ENCODE measurements at places on chromosomes 3 and 15. TPM values are rescaled to one million over a fixed set of nuclear protein-coding genes. Genes with fewer than 3 reads are reported as not detected.

Gene NPAP1
- total RNA-seq = not detected

- H3K27me3 ChIP-seq = no peaks in the 10 kb centered on the region
- H3K4me1 ChIP-seq = peaks cover 63% of the 10 kb centered on the region
- no peak for DNase-seq
Observed at GRCh38 chr3:29759411-29760225, 478.7 kb downstream of the RBMS3 start.

- no peaks in the 10 kb centered on the region for H3K36me3 ChIP-seq
- no peak for DNase-seq
- no peak overlapping the region for H3K4me3 ChIP-seq
- H3K27ac ChIP-seq = no peak overlapping the region
- no peaks in the 10 kb centered on the region for H3K4me1 ChIP-seq
- H3K27me3 ChIP-seq = no peaks in the 10 kb centered on the region
Observed at GRCh38 chr3:27022096-27022761, 347.0 kb downstream of the NEK10 start.

DNA sequence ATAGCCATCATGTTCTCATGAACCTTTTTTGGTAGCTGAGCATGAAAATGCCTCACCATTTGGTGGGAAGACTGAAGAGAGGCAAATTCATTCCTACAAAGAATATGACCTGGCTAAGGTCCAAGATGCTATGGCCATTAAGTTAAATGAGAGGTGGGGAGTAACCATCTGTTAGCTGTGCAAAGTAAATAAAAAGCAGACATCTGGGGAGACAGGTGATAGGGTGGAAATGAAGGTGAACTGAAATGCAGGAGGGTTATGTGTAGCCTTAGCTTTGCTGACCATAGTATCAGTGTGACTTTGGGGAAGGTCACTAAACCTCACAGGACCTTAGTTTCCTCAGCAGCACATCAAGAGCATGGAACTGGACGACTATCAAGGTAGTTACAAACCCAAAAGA lies 111.0 kb upstream of the STRIT1 start:
- no peaks in the 10 kb centered on the region for H3K36me3 ChIP-seq
- no peaks in the 10 kb centered on the region for H3K27me3 ChIP-seq
- no peaks in the 10 kb centered on the region for H3K4me1 ChIP-seq
- no peak overlapping the region for H3K27ac ChIP-seq
- no peak overlapping the region for H3K4me3 ChIP-seq

Gene SPINK8
- not detected for total RNA-seq

GRCh38 chr3:101903451-101903871 lies 54.1 kb downstream of the NFKBIZ start:
- no peak overlapping the region for H3K4me3 ChIP-seq
- H3K36me3 ChIP-seq = no peaks in the 10 kb centered on the region
- no peaks in the 10 kb centered on the region for H3K27me3 ChIP-seq
- H3K4me1 ChIP-seq = no peaks in the 10 kb centered on the region
- DNase-seq = no peak

Gene DCLK3
- 0.19 TPM for total RNA-seq

DNA sequence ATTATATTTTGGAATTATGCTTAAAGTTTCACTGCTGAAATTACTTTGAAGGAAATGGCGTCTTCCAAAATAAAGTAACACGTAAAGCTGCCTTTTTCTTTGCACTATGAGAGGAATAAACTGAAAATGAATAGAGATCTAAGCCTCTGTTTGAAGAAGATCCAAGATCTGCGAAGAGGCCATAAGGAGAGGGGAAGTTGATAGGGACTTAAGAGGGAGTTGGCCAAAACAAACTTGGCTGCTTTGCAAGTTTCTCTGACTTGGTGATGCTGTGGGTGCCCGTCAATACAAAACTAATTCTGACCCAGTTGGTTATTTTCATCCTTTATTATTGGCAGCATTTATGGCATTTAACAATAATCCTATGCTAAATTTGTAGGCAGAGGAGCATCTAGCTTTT lies 190.2 kb upstream of the GBE1 start:
- no peak overlapping the region for H3K4me3 ChIP-seq
- H3K4me1 ChIP-seq = no peaks in the 10 kb centered on the region
- DNase-seq = no peak
- no peaks in the 10 kb centered on the region for H3K36me3 ChIP-seq

Gene CPN2
- not detected for total RNA-seq
